ENCODE measurements at places on chromosomes 5 and 9.

DNA sequence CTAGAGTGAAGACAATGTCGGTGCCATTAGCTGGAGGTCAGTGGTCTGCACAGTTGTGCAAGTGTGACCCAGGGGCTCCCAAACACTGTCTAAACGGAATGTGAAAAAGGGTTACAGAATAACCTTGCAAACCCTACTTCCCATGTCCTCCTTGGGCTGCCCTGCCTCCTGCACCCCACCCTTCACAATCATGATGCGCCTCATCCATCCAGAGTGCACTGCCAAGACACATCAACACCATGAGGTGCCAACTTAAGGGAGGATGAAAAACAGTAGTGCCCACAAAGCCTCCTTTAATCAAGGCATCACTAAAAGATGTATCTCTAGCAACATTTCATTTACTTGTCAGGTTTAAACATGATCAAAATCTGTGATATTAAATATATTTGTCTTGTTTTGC is 87.1 kb downstream of the SETX start:
- no peak for DNase-seq

DNA sequence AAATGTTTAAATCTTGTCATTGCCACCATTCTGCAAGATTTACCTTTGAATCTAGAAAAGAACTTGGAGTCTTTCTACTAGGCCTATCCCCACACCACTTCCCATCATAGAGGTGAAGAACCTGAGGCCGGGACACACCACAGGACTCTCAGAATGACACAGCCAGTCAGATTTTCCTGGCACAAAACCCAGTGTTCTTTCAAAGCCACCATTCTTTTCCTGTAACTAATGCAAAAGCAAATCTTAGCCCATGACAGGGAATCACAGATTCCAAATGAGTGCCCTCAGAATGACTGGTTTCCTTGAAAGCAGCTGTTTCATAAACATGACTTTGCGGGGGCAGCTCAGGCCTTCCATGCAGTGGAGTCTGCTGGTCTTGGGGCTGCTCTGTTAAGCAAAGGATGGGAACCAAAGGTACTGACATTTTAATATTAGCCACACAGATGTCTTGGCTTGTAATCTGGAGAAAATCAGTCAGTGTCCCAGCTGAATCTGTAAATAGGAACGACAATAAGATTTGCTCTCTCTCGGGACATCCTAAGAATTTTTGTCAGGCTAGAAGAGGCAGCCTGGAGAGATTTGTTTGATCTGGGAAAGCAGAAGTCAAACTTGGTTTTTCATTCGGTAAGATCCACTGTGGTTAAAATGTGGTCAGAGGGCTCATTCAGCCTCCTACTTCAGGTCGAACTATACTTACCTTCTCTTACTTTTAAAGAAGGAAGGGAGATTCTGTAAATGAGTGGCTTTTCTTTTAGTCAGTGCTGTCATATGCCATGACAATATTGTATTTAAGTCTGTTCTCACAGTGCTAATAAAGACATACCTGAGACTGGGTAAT is 115.1 kb downstream of the PALM2AKAP2 start:
- DNase-seq: no peak

DNA sequence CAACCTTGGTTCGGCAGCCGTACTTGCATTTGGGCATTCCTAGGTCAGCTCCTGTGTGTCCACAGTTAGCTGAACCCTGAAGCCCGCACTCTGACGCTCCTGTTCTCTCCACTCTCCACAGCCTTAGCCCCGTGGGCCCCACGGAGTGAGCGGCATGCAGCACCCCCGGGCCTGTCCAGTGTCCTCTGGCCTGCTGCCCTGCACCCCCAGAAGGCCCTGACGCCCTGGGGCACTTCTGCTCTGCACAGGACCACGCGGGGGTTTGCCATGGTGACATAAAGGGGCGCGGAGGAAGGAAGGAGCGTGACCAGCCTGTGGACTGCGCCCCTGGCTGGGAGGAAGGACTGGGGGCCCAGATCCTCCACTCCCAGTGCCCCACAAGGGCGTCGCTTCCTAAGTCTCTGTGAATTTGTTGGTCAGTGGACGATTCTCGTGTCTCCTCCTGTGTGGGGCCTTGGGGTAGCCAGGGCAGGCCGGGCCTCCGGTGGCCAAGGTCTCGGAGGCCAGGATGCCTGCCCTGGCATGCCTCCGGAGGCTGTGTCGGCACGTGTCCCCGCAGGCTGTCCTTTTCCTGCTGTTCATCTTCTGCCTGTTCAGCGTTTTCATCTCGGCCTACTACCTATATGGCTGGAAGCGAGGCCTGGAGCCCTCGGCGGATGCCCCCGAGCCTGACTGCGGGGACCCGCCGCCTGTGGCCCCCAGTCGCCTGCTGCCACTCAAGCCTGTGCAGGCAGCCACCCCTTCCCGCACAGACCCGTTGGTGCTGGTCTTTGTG is 13.0 kb downstream of the NDST1 start:
- no peak for DNase-seq

DNA sequence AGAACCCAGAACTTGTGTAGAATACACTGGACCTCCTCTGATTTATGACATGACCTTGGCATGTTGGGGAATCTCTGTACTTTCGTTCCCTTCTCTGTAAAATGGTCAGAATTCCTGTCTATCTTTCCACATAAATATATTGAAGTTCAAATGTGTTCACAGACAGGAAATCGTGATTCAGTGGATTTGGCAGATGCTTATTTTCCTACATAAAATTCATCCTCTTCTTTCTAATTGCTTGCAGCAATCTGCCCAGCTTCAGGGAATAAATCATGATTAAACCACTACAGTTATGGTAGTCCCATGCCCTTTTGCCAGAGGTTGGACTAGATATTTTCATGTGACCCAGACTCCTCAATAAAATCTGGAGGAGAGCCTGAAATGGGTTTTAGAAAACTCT is 52.1 kb upstream of the ARL15 start:
- DNase-seq: no peak

- DNase-seq: no peak
Measured at GRCh38 chr9:131809941-131810344, 70.1 kb upstream of the RAPGEF1 start.

GRCh38 chr9:121313458-121314152 is 45.6 kb downstream of the GSN start:
- DNase-seq: no peak

All from NCI-H774 (cell line).